ENCODE measurements at places on chromosomes 3 and 15.

DNA sequence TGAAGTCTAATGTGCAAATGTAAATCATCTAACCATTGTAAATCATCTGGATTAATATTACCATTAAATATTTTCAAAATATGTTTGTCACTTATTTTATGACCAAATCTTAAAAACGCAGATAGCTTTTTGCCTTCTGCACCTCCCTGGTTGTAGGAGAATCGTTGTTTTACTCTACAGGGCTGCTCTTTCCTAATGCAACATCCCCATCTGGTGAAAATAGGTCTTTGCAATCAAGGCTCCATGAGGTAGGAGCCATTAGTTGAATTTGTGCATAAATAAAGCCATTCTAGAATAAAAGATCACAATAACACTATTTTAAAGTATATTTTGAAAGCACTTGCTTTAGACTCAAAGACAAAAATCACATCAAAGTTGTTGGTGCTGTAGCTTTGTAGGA, 535.6 kb upstream of the AGTR1 start:
- no peak for DNase-seq

DNA sequence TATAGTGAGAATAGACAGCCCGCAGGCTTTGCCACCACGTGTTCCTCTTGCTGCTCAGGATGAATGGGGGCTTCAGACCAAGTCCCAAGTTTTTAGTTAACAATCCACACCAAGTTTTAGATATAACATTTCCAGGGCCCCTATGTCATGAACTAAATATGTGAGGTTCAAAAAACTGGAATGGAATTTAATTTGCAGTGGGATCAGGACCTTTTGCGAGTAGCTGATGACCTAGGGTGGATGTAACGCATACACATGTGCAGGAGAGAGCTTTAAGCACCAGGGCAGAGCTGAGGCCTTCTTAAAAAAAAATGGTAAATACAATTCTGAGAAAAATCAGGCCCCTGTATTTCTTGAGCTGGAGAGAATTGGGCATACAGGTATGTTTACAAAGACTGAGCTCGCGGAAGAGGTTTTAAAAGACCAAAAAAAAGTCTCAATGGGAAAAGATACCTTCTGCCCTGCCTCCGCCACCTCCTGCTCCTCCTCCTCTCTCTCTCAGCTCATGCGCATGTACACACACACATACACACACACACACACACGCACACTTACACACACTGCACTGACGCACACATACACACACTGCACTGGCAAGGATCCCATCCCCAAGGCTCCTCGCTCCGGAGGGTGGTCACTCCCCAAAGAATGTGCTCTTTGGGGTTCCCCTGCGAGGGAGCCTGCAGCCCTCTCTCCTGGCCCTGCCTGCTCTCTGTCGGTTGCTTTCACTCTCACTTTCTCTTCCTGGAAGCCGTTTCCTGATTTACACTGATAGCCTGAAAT, 48.2 kb upstream of the IGF1R start:
- DNase-seq: peak; percentile 7

DNA sequence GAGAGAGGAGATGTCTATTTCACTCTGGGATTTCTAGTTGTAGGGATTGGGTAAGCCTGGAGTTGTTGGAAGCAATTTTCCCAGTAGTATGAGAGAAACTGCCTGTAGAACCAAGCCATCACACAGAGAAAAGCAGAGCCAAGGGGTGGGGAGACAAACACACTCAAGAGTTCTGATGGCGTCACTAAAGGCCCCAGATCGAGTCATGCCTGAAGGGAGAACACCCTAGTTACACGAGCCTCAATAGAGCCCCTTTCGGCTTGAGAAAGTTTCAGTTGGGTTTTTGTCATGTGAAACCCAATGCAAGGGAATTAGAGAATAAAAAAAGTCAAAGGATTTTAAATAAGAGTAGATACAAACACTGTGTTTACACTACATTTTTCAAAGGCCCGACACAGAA, 66.1 kb upstream of the PFN2 start:
- DNase-seq: no peak

- DNase-seq: no peak
These were observed 45.7 kb downstream of the TMEM44 start for GRCh38 chr3:194587438-194587931.

GRCh38 chr15:94924971-94925598, 693.7 kb downstream of the MCTP2 start:
- DNase-seq: no peak

DNA sequence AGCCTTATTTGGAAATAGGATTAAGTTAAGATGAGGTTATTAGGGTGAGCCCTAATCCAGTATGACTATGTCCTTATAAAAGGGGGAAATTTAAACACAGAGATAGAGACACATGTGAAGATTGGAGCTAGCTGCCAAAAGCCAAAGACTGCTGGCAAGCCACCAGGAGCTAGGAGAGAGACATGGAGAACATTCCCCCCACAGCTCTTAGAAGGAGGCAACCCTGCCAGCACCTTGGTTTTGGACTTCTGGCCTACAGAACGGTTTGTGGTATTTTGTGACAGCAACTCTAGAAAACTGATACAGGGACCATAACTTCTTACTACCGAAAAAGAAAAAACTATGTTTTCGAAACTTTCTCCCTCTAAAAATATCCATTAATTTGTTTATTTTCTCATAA, 245.3 kb upstream of the RARB start:
- no peak for DNase-seq

GRCh38 chr15:32818758-32819447, 101.1 kb downstream of the GREM1 start:
- DNase-seq: no peak

DNA sequence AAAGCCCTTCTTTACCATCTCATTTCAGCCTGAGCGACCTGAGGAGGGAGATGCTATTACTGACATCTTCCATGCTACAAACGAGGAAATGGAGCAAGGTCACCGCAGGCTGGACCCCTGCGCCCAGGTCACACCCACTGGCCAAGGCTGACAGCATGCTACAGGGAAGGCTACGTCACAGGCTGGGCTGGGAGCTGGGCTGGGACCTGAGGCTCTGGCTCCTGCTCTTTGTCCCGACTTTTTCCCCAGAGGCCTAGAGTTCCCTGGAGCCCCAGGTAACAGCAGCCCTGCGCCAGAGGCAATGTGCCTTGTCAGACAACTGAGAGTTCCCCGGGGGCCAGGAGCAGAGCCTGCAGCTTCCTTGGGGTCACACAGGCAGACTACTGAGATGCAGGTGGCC, 87.2 kb downstream of the IQSEC1 start:
- no peak for DNase-seq

- no peak for DNase-seq
These were observed 4.1 kb downstream of the FBN1 start for GRCh38 chr15:48641416-48641815.

DNA sequence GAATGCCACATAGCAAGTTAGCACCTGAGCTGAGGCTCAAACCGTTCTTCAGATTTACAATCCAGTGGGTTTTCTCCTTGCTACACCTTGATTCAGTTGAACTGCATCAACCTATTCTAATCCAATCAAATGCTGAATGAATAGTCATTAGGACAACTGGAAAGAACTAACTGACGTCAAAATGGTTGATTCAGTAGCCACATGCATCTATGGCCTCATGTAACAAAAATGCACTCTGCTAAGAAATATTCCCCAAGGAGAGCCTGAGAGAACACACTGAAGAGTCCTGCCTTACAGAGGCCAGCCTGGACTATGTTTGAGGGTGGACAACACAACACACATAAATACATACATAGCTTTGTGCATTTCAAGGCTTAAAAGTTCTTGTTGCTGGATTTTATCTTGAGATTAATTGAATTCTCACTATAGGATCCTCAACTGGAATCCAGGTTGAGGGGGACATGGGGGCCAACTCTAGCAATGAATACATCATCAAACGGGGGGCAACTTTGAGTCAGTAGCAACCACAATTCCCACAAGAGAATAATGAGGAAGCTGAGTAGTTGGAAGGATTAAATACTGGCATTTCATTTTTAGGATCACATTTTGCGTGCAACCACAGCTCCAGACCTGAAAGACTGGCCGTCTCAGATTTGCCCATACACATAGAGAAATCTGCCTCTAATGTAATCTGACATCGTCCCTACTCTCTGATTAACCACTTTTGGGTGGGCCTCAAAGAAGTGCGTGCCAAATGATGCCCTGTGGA, 280.2 kb upstream of the ICE2 start:
- peak; percentile 85 for DNase-seq

Data from smooth muscle cell of the brain vasculature (primary cell).